ENCODE measurements at places on chromosomes 11 and 22. TPM values are rescaled to one million over a fixed set of nuclear protein-coding genes. Genes with fewer than 3 reads are reported as not detected.

The OR52N5 gene
- total RNA-seq, result 6.8 TPM

- no peak for DNase-seq
Observed at GRCh38 chr11:112513417-112513816, 252.8 kb upstream of the PLET1 start.

- peak; percentile 65 for DNase-seq
Observed at GRCh38 chr22:38202437-38203089, 769 bp downstream of the MAFF start.

The LRRC51 gene
- total RNA-seq, result 5.8 TPM

The ZNF202 gene
- 13.8 TPM for total RNA-seq

The GAL3ST1 gene
- total RNA-seq, result 3.0 TPM

DNA sequence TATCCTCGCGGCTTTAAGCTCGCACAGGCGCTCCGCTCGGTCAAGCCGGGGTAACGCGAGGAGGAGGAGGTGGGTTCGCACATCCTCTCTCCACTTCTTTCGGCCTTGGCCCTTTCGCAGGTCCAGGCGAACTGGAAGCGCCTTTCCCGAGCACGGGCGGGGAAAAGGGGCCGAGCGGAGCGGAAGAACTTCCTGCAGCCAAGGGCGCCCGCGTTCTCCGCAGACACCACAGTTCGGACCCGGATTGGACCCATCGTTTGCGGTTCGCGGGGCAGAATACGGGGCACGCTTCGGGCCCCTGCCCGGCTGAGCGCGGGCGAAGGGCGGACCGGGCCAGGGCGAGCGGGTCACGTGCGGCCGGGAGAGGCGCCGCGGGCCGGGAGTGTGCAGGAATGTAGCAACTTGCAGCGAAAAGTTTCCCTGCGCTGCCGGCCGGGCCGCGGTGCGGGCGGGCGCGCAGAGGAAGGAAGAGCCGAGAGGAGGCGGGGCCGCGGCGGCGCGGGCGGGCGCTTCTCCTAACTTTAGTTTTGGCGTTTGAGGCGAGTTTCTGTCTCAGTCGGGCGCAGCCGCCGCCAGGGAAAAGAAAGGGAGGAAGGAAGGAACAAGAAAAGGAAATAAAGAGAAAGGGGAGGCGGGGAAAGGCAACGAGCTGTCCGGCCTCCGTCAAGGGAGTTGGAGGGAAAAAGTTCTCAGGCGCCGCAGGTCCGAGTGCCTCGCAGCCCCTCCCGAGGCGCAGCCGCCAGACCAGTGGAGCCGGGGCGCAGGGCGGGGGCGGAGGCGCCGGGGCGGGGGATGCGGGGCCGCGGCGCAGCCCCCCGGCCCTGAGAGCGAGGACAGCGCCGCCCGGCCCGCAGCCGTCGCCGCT lies at the start of gene YAP1:
TSS of gene YAP1 (plus strand) at position 552 of the 865 bp plus-strand sequence. CDS start 402 bp downstream, outside the sequence.
- DNase-seq, result peak; percentile 92

The SNX19 gene
- 47.9 TPM for total RNA-seq

DNA sequence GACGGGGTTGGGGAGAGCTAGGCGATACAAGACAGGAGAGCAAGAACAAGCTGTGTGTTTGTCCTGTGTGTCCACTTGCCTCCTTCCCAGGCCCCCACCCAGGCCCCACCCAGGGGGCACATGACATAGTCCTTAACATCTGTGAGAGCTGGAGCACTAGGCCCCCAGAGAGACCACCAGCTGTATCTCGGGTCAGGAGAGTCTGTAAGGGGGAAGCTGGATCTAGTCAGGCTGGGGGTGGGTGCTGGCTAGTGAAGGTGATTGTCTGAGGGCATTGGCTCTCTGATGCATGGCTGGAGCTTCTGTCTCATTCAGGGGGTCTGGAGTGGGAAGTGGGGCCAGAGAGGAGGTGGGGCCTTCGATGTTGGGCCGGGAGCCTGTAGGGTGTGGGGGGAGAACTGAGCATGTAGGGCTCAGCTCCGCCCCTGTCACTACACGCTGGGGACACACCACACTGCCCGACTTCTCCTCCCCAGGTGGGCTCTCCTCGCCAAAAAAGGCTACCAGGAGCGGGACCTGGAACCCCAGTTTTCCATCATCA lies 571 bp downstream of the P2RX6 start:
- DNase-seq, result no peak

DNA sequence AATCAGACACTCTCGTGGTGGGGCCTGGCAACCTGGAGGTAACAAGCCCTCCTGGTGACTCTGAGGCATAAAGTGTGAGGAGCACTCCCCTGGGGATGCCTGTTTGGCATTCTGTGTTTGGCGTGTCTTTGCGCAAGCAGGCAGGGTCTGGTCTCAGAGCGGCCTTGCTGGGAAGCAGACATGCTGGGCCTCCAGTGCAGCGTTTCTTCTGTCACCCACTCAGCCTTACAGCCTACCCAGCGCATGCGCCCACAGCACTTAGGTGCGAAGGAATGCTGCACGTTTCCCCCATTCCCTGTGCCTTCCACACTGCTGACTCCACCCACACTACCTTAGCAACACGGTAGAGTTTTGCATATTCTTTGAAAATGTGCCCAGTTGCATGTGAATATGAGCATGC lies 7.4 kb upstream of the CXCR5 start:
- DNase-seq, result no peak
